ENCODE measurements at places on chromosomes 11 and 22. TPM values are rescaled to one million over a fixed set of nuclear protein-coding genes. Genes with fewer than 3 reads are reported as not detected.

CHRDL2 gene
- not detected for total RNA-seq

IGF2 gene
- total RNA-seq, result 0.35 TPM

ADM2 gene
- total RNA-seq, result 35.4 TPM

OTOG gene
- total RNA-seq, result not detected

MAPK8IP1 gene
- total RNA-seq, result 2.2 TPM

MPEG1 gene
- not detected for total RNA-seq

USH1C gene
- total RNA-seq, result not detected

KCNJ1 gene
- not detected for total RNA-seq
